Activated CD4-positive, alpha-beta T cell treated with anti-CD3 and anti-CD28 coated beads for 4 hours (primary cell): ENCODE measurements at places on chromosomes 2 and 18.

DNA sequence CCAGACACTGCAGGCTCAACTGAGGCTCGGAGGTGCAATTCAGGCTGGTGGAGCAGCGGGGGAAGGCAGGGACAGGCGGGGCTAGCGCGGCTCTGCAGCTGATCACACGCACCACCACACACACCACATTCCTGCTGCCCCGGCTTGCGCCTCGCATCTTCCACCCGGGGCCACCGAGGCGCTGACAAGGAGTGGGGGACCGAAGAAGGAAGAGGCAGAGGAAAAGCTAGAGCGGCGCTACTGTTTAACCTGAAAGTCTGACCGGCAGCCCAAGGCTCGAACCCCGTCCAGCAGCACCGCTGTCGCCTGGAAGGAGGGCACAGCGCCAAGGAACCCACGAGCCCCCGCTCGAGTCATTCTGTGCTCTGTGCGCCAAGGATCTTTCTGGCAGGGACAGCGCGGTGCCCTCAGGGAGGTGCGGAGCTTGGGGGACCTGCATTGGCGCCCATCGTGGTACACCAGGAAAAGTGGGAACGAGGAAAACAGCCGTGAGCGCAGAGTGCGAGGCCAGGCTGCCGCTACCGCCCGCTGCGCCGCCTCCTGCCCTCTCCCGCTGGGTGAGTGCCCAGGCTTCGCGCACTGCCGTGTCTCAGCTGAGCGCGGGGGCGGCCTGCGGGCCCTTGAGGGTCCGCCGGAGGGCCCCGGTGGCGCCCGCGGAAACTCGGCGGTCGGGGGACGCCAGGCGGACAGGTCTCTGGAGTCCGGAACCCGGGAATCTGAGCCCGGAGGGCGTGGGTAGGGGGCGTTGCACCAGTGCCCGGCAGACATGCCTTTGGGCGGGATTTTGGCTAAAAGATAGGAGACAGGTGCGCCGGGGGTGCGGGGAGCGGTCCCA lies 860 bp upstream of the KCNJ3 start:
- DNase-seq = no peak

GRCh38 chr2:63740943-63741342 lies 100.8 kb upstream of the UGP2 start:
- DNase-seq = no peak

DNA sequence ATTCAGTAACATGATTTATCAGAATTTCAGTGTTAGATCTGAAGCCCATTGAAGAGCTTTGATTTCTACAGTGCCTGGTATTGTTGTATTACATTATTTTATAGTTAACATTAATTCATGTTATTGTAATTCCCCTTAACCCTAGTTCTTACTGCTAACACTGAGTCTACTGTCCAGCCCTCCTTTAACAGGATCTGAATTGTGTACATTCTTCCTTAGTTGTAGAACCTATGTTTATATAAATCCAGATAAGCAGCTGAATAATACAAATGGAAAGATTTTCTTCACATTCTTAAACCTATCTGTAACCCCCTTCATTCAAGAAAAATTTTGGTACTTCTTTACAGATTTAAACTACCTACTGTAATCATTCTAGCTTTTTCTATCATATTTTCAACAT lies 14.7 kb downstream of the NDUFAF7 start:
- DNase-seq = no peak

- no peak for DNase-seq
Measured at GRCh38 chr18:52914148-52914547, 574.2 kb downstream of the DCC start.

GRCh38 chr2:33373986-33374385 lies 102.5 kb upstream of the RASGRP3 start:
- DNase-seq = no peak

DNA sequence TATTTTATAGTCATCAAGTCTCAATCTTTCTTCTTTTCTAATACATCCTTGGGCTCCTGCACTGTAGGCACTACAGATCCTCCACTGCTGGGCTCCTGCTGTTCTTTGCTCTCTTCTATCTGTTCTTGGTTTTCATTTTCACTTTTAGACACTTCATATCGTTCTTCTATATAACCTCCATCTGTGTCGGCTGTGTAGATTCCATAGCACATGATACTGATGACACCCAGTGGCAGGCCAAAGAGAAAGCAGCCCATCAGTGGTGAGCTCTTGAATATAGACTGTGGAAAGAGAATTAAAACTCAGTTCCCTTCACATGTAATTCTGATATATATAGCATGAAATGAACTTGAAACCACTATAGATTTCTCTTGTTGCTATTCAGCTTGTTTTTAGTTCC lies 38.0 kb downstream of the TMX3 start:
- DNase-seq = no peak

DNA sequence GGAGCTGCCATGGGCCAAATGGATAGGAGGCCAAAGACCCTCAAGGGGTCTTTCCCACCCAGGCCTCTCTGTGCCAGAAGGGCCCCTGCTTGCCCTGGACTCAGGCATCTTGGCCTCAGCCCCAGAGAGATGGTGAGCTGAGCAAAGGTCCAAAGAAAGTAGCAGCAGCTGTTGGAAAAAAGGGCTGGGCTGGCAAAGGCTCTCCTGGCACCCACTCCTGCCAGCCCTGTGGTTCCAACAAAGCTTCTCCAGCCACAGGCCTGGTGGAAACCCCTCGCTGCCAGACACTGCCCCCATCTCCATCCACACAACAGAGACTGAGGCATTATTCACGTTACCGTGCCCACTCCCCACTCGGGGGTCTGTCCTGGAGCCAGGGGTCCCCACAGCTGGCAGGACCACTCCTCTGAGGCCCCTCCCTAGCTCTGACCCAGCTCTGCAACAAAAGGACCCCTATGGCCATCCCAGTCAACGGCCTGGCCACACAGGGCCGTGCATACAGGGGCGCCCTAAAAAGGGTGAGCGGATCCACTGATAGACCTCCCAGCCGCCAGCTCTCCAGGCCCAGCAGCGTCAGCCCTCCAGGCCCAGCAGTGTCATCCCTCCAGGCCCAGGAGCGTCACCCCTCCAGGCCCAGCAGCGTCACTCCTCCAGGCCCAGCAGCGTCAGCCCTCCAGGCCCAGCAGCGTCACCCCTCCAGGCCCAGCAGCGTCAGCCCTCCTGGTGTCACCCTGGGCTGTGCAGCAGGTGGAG lies 10.1 kb downstream of the BIN1 start:
- DNase-seq = no peak

DNA sequence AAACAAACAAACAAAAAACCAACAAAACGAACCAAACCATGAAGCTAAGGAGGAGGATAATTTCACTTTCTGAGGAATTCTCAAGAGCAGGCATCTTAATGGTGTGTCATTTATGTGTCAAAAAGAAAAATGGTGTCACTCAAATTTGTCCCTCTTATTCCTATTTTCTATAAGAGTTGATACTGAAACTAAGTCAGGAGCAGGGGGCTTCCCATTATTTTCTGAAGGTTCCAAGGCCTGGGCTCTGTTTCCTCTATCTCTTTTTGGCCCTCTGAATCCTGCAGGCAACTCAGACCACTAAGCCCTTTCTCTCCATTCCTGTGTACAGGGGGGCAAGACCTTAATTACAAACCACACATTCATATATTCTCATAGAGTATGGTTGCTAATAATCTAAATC lies 44.0 kb upstream of the CD28 start:
- no peak for DNase-seq

- DNase-seq = no peak
Measured at GRCh38 chr18:13366962-13367892, 148.7 kb downstream of the LDLRAD4 start.

DNA sequence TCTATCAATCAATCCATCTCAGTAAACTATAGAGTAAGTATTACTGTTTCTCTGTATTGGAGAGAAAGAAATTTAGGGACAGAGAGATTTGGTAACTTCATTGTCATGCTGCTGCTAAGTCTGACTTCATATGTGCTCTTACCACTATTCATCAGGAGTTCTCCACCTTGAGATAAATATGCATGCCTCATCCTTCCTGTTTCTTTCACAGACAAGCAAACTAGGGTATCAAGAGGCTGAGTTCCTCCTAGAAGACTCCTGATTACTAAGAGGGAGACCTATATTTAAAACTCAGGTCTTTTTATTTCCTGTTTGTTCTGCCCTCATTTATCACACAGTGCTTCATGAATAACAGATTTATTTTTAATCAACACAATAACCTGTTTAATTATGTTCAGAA lies 34.1 kb downstream of the RIT2 start:
- DNase-seq = no peak

- DNase-seq = no peak
Measured at GRCh38 chr2:182766626-182767025, 50.6 kb downstream of the DNAJC10 start.

DNA sequence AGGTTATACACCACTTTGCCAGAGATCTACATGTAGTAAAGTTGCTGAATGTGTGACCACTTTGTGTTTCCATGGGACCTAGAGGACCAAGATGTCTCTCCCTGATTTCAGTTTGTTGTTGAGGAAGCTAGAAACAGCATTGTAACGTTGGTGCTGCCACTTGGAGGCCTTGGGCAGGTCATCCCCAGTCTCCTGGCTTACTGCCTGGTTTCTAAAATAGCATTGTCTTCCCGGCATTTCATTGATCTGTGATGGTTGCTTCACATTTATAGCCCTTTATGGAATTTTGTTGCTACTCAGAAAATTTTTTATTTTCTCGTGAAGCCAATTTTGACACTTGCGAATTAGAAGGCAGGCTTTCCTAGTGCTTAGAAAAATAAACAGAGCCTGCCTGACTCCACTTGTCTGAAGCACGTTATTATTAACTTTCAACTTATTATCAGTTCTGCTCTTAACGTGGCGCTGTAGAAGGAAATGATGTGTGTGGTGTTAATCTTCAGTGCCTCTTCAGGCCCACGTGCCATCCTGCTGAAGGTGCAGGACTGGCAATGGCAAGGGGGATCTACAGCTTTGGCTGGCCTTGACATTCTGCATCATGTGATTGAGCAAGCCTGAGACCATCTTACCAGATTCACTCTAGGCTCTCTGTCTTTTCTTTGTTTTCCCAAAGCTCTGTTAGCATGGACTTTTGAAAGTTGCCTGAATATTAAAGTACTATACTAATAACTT lies 59.9 kb downstream of the INPP4A start:
- DNase-seq = no peak

GRCh38 chr18:1513519-1513918 lies 608.8 kb downstream of the ADCYAP1 start:
- DNase-seq = no peak

DNA sequence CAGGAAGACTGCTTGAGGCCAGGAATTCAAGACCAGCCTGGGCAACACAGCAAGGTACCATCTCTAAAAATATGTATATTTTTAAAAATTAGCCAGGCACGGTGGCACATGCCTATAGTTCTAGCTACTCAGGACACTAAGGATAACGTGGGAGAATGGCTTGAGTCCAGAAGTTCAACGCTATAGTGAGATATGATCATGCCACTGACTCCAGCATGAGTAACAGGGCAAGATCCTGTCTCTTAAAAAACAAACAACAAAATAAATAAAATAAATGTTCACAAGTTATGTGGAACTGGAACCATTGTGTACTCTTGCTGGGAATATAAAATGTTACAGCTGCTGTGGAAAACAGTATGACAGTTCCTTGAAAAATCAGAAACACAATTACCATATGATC lies 47.2 kb downstream of the USP34 start:
- DNase-seq = no peak

GRCh38 chr2:10269291-10269690 lies 33.4 kb upstream of the HPCAL1 start:
- no peak for DNase-seq

DNA sequence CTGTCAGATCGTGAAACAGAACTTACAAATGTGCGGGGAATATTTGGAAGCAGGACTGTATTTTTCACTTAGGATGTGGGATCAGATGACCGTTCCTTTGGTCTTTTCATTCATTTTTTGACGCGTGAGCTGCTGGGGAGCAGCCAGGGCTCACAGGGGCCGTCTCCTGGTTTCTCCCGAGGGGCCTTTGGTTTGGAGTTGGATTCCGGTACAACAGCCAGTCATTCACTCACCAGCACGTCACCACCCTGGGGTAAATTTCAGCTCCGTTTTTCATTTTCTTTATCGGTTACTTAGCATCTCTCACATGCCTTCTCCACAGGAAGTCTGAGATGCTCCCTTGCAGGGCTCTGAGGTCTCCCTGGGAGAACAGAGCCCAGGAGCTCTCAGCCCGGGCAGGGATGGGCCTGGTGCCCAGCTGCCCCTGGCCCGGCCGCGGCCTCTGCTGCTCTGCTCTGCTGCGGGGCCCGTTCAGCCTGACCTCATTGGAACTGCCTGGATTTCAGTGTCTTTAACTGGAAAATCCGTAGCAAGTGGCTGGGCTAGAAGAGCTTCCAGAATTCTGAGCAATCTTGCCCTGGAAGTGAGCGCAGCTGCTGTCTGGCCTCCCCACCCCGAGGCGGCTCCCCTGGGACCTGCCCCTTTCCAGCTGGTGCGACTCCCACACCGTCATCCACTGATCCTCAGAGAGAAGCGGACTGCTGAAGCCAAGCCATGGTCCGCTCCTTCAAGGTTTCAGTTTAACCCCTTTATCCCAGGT lies 335.6 kb downstream of the EIPR1 start:
- DNase-seq = no peak

GRCh38 chr18:37334631-37335408 lies 230.8 kb downstream of the CELF4 start:
- no peak for DNase-seq

DNA sequence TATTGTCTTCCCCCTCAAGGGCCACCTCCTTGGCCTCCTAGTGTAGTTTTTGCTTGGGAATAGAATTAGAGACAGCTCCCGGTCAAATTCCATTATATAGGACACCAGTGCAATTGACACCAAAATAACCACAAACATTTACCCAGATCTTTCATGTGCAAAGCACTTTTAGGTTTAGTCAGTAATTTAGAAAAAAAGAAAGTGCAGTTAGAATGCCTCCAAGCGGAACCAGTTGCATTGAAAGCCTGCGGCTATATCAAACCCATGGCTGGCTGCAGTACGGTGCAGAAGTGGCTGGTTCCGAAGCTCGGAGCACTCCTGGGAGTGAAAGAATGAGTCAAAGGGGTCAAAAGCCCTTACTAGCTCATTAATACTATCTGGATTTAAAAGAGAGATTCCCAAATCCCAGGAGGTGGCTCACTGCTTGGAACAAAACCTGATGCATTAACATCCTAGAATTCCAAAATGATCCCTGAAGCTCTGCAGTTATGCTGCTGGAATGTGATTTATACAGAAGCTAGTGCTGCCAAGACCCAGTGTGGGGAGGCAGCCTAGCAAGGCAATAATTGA lies 432.2 kb upstream of the KLHL29 start:
- no peak for DNase-seq

GRCh38 chr2:172672114-172672513 lies 63.5 kb upstream of the RAPGEF4 start:
- DNase-seq = no peak

DNA sequence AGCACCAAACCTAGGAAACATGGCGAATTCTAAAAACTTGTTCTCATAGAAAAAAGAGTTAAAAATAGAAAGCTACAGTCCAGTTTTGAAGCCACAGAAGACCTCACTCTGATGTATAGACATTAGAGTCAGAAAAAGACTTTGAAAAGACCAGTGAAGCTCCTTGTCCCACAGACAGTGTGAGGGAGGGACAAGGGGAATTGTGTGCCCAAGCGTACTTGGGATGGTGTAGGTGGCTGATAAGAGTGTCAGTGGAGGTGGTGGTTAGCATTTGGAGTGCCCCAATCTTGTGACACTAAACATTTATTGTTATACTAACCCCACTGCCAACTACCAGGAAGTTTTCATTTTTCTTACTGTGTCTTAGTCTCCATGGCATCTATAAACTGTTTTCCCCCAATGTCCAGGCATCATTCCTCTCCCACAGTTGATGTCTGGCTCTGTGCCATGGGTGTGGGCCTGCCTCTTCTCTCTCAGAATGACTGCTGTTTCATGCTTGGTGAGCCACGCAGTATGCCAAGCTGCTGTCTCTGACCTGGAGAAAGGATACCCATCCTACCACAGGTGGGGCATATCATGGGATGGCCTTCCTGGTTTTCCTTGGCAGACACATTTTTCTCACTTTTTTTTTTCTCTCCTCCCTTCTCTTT lies 161.4 kb downstream of the RPIA start:
- no peak for DNase-seq
